ENCODE measurements at places on chromosomes 5 and 9. TPM values are rescaled to one million over a fixed set of nuclear protein-coding genes. Genes with fewer than 3 reads are reported as not detected.

The CDX1 gene
- total RNA-seq, result not detected

The OLFM1 gene
- total RNA-seq, result not detected

The ISL1 gene
- total RNA-seq, result not detected

The PTGR1 gene
- total RNA-seq, result not detected

The LRRC19 gene
- not detected for total RNA-seq

The SHISAL2B gene
- not detected for total RNA-seq

The CNTFR gene
- total RNA-seq, result not detected
